ENCODE measurements at places on chromosomes 4 and X. TPM values are rescaled to one million over a fixed set of nuclear protein-coding genes. Genes with fewer than 3 reads are reported as not detected.

The GAGE13 gene
- not detected for total RNA-seq

DNA sequence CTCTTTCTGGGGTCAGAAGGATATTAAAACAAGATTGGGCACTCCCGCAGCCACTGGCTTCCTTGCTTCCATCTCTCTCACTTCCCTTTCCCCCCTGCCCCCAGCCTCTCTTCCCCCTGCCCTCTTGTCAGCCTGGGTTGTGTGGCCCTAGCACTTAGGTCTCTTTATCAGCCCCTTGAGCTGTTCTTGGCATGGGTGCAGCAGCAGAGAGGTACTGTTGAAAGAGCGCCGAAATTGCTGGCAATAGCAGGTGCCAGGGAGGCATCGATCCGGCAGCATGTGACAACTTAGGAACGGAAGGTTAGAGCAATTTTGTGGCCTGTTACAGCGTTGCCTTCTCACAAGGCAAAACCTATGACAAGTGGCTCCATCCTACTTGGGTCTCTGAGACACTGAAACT lies 333.1 kb upstream of the IGFBP7 start:
- H3K4me1 ChIP-seq, result no peaks in the 10 kb centered on the region
- peaks cover 21% of the 10 kb centered on the region for H3K27me3 ChIP-seq
- H3K4me3 ChIP-seq, result no peak overlapping the region
- no peaks in the 10 kb centered on the region for H3K36me3 ChIP-seq

The CLGN gene
- 0.63 TPM for total RNA-seq

GRCh38 chrX:95291561-95291960 lies 1393.1 kb upstream of the DIAPH2 start:
- H3K36me3 ChIP-seq, result no peaks in the 10 kb centered on the region
- H3K4me3 ChIP-seq, result no peak overlapping the region
- H3K4me1 ChIP-seq, result no peaks in the 10 kb centered on the region
- DNase-seq, result no peak

GRCh38 chr4:96602661-96603060 lies 762.8 kb downstream of the PDHA2 start:
- no peak overlapping the region for H3K4me3 ChIP-seq
- H3K36me3 ChIP-seq, result no peaks in the 10 kb centered on the region
- no peak for DNase-seq
- no peaks in the 10 kb centered on the region for H3K4me1 ChIP-seq
- no peak overlapping the region for H3K27ac ChIP-seq

The ADAMTS3 gene
- 0.43 TPM for total RNA-seq

DNA sequence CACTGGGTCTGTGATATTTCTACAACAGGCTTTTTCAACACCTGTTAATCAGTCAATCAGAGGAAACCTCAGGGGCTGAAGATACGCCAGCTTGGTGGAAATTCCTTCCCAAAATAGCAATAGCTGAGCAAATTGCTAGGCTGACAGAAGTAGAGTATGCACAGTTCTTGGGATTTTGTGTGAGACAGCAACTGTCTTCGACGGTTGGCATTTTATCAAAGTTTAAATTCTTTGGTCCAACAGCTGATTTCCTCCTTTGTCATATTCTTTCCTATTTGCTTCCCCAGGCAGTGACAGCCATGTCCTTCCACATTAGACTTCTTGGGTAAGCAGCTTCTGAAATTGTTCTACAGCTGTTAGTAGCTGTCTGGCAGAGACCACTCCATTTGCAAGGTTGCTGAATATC lies 8.0 kb upstream of the PALLD start:
- H3K27me3 ChIP-seq, result no peaks in the 10 kb centered on the region
- no peaks in the 10 kb centered on the region for H3K36me3 ChIP-seq
- H3K4me1 ChIP-seq, result peaks cover 43% of the 10 kb centered on the region
- H3K4me3 ChIP-seq, result no peak overlapping the region
- DNase-seq, result no peak

DNA sequence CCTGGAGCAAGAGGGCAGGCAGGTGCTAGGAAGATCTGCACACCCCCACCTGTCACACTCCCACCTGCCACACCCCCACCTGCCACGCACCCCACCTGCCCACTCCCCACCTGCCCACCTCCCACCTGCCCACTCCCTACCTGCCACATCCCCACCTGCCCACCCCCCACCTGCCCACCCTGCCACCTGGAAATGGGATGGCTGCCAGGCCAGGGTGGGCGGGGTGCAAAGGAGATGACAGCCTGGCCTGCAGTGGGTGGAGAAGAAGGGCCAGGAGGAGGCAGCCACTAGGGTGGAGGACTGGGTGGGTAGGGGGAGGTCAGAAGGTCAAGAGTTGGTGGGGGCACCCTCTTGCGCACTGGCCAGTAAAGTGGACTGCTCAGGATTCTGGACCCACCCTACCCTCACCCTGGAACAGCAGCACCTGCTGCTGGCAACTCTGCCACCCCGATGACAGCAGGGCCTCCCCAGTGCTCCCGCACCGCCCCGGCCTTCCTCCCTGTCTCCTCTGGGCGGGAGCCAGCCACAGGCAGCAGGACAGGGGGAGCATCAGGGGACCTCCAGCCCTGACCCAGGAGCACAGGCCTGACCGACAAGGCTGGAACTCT lies 66.8 kb upstream of the NKX1-1 start:
- no peak for DNase-seq
- H3K36me3 ChIP-seq, result no peaks in the 10 kb centered on the region
- no peak overlapping the region for H3K27ac ChIP-seq
- no peak overlapping the region for H3K4me3 ChIP-seq

All from GM23248 (cell line).